Activated T-cell treated with anti-CD3 and anti-CD28 coated beads for 1 hour (primary cell): ENCODE measurements at places on chromosomes 4 and X.
A peak's percentile ranks its signal among the peaks of the same experiment; 100 is the strongest.

GRCh38 chr4:54657551-54658251 is at the start of gene KIT:
TSS of gene KIT (plus strand) at chr4:54657957. CDS start at chr4:54658015, 58 bp downstream.
- no peak for DNase-seq

DNA sequence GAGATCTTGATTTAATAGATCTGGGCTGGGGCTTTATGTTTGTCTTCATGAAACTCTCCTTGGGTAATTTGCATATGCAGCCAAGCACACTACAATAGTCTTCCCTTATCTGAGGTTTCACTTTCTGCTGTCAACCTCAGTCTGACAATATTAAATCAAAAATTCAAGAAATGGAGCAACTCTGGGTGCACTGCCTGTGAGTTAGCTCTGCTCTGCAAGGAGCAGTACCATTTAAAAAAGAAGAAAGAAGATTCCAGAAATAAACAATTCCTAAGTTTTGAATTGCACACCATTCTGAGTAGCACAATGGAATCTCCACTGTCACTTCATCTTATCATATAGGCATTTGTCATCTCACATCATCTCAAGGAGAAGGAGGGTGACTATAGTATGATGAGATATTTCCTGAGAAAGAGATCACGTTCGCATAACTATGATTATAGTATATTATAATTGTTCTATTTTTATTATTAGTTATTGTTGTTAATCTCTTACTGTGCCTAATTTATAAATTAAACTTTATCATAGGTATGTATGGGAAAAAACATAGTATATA is 9.4 kb downstream of the FNIP2 start:
- no peak for DNase-seq

DNA sequence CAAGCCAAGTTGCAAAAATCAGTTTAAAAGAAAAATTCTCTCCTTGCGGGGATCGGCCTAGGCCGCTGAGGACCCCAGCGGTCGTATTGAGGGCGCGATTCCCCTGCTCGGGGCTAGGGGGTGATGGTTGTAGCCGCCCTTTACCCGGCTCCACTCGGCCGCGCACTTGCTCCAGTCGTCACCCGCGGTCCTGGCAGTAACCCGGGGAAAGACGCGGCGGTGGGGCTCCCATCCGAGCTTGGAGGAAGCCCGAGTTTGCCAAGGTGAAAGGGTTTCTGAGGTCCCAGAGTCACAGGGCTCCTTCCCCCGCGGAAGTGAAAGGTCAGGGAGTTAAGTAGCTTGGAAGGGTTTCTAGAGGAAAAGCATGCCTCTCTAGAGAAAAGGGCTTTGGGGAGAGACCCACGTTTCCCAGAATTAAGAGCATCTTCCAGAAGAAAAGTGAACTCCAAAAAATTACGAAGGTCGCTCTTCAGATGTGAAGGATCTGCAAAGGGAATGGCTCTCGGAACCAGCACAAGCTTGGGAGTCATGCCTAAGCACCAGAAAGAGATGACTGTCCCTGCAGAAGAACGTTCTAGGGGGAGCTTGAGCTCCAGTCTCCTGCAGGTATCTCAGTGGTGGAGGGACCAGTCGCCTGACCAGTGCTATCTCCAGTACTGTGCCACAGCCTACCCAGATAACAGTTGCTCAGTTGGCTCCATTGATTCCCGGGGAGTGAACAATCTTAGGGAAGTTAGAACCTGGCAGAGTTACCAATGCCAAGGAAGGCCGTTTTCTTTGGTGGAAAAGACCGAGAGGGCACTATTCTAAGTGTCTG is 875 bp downstream of the LAP3 start:
- DNase-seq = peak; percentile 25

DNA sequence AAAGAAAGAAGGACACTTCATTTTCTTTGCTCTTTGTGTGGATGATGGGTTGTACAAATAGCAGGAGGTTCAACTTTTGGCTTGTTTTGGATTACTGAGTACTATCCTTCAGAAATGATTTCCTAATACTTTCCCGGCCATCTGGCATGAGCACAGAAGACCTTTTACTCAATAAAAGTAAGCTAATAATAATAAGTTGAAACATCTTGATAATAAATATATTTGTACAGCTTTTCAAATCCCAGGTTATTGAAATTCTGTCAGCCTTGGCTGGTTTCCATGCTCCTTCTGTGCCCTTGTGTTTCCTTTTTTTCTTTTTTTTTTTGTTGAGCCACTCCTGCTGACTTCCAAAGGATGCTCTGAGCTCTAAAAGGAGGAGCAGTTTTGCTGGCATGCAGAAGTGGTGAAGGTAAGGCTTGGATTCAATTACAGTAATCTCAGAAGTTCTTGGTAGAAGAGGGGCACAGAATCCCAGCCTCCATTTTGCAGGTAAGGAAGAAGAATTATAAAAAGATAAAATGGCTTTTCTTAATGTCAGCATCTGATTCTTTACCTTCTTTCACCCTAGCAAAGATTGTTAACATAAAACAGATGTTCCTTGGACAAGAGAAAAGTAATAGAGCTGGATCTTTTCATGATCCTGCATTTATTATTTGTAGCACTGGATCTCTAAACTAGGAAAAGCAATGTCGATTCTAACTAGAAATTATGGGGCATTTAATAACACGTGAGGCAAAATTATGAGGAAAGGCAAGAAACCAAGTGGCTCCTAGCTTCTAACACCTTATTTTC is 31.9 kb downstream of the REPS2 start:
- DNase-seq = no peak

DNA sequence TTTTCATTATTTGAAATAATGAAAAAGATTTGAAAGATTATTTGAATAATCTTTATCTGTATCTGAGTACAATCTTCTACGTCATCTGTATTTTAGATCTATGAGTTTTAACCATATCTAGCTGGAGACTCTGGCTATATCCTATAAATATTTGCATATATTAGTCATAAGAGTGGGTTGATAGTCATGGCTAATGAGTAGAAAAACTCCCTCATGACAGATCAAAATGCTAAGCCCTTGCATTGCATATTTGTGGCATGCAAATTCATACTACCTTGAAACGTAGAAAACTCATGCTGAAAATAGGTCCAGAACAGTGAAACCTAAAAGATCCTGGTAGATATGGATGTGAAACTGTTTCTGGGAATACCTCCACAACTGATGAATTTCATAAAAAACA is 291.3 kb downstream of the GALNTL6 start:
- DNase-seq = no peak
